COR-L47 (cell line): ENCODE measurements at places on chromosomes 7 and 10.

- no peak for DNase-seq
Observed at GRCh38 chr7:94109556-94109955, 105.4 kb upstream of the BET1 start.

- no peak for DNase-seq
Observed at GRCh38 chr7:35723011-35723410, 28.1 kb upstream of the HERPUD2 start.

GRCh38 chr10:110834629-110835301, 37.0 kb upstream of the PDCD4 start:
- no peak for DNase-seq

GRCh38 chr7:87944547-87944946, 10.5 kb downstream of the ADAM22 start:
- DNase-seq, result no peak

DNA sequence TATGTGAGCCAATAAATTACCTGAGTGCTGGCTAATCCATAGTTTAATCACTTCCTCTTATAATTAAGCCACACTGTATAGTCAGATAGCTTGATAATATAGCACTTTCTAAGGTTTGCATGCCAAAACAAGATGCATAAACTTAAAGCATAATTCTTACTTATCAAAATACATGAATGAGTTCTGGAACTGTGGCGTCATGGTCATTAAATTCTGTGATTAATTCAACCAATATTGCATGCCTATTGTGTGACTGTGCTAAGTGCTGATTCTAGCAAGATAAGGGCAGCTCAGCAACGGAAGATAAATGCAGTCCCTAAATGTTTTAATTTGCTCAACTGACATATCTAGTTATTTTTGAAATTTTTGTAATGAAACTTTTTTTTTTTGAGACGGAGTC, 29.7 kb downstream of the HOXA1 start:
- no peak for DNase-seq

DNA sequence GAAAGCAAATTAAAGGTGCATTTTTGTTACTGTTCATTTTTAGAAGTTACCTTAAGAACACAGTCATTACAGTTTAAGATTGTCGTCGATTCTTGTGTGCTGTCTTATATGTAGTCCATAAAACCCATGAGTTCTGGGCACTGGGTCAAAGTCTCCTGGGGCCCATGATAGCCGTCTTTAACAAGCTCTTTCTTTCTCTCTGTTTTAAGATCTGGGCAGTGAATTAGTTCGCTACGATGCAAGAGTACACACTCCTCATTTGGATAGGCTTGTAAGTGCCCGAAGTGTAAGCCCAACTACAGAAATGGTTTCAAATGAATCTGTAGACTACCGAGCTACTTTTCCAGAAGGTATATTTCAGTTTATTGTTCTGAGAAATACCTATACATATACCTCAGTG, 90.7 kb upstream of the CAPZA2 start:
- no peak for DNase-seq
